ENCODE measurements at places on chromosomes 6 and 20.

DNA sequence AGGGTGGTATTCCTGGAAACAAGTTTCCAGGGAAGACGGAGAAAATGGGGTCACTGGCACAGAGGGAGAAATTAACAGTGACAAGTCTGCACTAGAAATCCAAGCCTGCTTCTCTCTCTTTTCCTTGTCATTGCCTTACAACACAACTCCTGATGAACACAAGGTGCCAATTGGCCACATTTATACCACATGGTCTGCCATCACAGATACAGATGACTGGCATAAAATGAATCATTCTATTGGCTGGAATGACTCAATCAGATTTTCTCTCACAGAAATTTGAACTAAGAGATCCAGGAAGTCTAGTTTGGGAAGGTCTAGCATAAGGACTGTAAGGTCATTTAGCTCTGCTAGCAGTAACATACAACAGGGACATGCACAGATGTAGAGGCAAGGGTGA is 190.3 kb downstream of the LINC00237 start:
- no peak for DNase-seq

DNA sequence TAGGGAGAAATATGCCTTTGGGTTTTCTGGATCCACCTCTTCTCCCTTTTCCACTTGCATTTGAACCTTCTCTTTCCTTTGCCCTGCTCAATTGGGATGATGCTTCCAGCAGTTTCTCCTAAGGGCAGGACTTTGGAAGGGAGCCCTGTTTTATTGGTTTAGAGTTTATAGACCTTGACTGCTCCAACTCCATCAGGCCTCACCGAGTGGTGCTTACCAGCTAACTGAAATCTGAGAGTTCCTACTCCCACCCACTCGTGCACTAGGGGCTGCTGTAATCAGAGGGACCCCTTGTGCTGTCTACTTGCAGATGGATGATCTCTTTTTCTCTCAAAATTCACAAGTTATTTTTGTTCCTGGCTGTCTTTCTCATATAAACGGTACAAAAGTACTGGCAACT is 121.3 kb upstream of the SLC22A16 start:
- DNase-seq = no peak

- no peak for DNase-seq
These were observed 42.0 kb upstream of the BCAS1 start for GRCh38 chr20:54112221-54112884.

DNA sequence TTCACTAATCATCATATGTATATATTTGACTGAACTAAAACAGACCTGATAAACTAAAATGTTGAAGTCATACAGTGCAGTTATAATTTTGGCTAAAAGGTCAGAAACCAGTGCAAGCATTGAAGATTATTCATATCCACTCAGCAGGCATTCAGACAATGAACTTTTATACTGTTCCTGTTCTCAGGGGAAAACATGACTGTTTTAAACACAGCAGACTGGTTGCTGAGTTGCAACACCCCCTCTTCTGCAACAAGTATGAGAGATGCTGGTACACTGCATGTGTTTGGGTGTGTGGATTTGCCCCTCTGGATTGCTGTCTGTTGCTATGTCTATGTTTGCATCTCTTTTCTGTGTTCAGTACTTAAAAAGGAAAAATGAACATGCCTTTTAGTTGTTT is 206.8 kb downstream of the EYA4 start:
- no peak for DNase-seq

GRCh38 chr6:1363729-1364572 is 25.4 kb upstream of the FOXF2 start:
- no peak for DNase-seq

- DNase-seq = peak; percentile 61
These were observed 3.7 kb upstream of the FOXO3 start for GRCh38 chr6:108556866-108557493.

GRCh38 chr20:49833483-49833882 is 20.9 kb downstream of the SLC9A8 start:
- no peak for DNase-seq

DNA sequence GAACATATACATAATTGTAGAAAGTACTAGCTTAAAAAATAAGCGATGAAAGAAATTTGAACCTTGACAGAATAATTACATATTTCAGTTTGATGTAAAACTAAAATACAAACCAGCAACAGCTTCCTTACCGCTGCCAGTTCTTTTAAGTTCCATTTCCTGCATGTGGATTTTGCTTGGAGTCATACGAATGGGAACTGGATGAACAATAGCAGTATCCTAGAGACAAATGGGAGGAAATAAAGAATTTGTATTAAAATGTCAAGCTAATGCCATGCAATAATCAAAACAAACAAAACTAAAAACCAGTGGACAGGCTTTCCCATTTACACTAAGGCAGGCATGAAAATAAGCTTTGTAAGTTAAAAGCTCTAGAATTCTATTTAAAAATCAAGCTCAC is 67.1 kb downstream of the REPS1 start:
- DNase-seq = no peak

DNA sequence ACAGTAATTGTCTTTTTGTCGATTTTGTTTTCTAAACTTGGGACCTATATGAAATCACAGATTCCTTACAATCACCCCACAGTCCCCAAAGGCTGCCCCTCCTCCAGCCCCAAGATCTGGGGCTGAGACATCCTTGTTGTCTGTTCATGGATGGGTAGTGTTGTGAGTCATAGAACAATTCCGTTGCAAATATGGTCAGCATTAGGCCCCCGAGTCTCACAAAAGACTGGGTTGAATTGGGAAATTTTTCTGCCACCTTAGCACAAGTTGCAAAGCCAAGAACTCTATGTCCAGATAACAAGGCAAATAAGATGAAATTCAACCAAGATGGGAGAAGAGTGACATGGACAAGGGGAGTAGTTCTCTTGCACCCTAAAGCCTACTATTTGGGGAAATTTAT is 10.5 kb upstream of the TAB2 start:
- DNase-seq = no peak

DNA sequence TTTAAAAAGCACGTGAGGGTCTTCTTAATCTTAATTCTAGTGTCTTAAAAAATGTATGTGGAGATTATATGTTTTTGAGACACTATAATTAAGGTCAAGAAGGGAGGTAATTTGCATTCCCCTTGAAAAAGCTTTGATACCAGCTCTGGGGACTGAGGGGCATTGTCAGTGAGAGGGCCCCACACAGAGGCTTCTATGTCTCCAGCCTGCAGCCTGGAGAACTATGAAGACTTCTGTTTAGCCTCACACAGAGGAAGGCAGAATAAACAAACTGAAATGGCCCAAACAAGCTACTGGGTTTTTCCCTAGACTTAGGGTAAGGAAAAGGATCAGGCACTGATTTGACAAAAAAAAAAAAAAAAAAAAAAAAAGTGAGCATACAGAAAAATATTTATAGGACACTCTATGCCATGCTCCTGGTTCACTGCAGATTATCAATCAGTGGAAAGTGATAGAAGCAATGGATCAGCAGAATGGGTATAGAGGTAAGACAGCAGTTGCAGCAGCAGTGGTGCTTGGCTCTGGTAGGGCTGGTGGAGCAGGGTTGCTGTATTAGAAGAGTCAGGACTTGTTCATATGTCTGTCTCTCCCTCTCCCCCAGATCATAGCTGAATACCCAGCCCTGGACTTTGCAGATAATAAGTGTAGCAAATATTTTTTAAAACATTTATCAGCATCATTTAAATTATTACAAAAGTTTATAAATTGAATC is 85.4 kb downstream of the KLHL32 start:
- DNase-seq = no peak

- no peak for DNase-seq
These were observed 20.2 kb upstream of the TBC1D7 start for GRCh38 chr6:13348334-13349113.

- DNase-seq = no peak
These were observed 66.1 kb downstream of the JPH2 start for GRCh38 chr20:44120676-44121425.

GRCh38 chr20:55139173-55139765 is 663.9 kb downstream of the DOK5 start:
- no peak for DNase-seq

- DNase-seq = no peak
These were observed 52.9 kb upstream of the TAB2 start for GRCh38 chr6:149264629-149265028.

DNA sequence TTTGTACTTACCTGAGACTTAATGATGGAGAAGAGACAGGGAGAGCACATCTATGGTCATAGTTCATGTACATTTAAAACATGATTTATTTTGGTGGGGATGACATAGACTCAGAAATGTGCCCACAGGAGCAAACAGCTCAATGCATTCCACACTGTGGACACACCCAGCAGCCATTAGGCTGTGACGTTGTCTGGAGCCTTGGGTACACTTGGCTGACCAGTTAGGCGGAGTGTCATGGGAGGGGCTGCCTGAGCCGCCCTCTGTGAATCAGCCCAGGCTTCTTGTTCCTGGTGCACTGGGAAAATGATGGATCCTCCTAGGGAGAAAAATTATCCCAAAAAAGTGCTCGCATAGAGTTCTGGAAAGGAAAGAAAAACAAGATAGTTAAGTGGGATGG is 231.0 kb upstream of the GMDS start:
- no peak for DNase-seq

- no peak for DNase-seq
These were observed 40.1 kb upstream of the BCAS1 start for GRCh38 chr20:54110457-54110856.

DNA sequence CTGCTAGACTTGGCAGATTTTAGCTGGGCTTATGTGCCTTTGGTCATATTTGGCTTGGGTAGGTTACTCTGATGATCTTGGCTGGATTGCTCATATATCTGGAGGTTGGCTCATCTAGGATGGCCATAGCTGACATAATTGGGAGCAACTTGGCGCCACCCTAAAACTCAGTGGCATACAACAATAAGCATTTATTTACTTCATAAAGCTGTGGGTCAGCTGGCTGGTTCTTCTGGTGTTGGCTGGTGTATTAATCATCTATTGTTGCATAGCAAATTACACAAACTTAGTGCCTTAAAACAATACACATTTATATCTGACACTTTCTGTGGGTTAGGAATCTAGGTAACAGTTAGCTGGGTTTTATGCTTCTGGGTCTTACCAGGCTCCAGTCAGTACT is 297.3 kb upstream of the JAG1 start:
- no peak for DNase-seq

GRCh38 chr6:80523010-80523409 is 416.5 kb downstream of the BCKDHB start:
- DNase-seq = no peak

- no peak for DNase-seq
These were observed 29.2 kb upstream of the SSR1 start for GRCh38 chr6:7341989-7342742.

DNA sequence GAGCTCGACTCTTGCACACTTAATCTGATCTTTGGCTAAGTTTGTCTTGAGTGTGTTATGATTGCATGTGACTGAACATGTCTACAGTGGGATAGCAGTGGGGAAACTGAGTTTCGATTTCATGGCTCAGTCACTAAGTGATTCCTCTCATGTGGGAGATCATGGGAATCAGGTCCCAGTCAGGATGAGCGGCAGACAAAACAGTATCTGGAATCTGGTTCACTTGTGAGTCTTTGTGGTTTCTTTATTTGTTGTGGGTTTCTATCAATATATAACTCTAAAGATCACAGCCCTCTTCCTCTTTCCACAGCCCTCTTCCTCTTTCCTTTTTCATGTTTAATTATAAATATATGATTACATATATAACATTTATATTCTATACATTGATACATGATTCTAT is 4.0 kb downstream of the RPP21 start:
- DNase-seq = no peak

GRCh38 chr6:166515072-166515810 is 71.2 kb downstream of the RAMACL start:
- DNase-seq = no peak

- DNase-seq = no peak
These were observed 3.3 kb downstream of the MGME1 start for GRCh38 chr20:17972121-17972520.

GRCh38 chr6:134920422-134920821 is 29.5 kb downstream of the ALDH8A1 start:
- no peak for DNase-seq

DNA sequence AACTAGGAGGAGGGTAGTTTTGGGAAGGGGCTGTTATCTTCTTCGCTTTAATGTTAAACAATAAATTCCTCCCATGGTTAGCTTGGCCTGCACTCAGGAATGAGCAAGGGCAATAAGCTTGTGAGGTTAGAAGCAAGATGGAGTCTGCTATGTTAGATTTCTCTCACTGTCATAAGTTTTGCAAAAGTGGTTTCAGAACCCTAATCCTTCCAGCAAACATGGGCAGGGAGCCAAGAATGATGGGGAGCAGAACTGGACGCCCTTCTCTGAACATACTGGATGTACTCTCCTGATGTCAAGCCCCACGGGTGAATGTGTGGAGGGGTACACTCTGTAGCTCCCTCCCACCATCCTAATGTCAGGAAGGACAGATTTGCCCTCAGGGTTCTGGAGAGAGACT is 22.3 kb downstream of the C6orf163 start:
- DNase-seq = no peak

- DNase-seq = no peak
These were observed 16.8 kb upstream of the ARFGEF2 start for GRCh38 chr20:48904566-48905296.

DNA sequence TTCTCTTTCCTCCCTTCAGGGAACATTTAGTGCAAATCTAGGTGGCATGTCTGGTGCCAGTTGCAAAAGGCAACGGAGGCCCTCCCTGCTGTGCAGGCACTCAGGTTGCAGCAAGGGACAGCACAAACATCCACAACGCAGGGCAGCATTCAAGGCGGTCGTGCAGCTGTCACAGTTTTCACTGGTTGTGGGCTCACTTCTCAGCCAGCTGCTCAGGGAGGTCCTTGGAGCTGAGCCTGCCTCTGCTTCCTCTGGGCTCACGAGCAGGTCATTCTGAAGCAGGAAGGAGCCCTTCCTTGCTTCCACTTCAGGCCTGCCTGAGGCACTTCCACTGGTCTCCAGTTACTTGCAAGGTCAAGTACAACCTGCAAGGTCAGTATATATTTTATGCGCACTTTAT is 3.8 kb upstream of the NPEPL1 start:
- no peak for DNase-seq

GRCh38 chr6:3535776-3536435 is 79.1 kb upstream of the SLC22A23 start:
- DNase-seq = no peak

- DNase-seq = no peak
These were observed 806 bp downstream of the KCNQ2 start for GRCh38 chr20:63471717-63471980.

DNA sequence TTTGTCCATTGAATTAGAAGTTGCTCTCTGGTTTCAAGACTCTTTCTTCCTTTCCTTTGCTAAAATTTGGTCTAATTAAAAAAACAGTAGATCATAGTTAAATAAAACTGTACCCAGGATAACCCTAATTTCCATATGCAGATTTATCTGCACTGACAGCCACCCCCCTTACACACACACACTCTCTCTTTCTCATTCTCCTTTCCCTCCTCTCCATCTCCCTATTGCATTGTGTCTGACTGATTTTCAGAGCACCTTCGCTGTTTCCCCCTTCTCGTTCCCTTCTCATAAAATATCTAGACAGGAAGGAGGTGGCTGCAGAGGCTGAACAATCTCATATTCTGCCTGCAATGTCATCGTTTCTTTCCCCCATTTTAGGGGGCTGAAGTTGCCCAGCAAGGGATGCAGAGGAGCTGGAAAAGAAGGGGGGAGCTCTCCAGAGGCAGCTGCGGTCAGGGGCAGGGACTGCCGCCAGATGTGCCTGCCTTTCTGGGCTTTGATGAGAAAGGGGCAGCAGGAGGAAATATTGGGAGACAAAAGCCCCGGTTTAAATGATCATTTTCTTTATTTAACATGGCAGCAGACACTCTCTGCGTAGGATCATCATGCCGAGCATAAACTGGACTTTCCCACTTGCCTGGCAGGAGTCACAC is 22.5 kb upstream of the MMS22L start:
- peak; percentile 2 for DNase-seq
